Fibroblast of skin of back (primary cell): ENCODE measurements at places on chromosomes 13 and 19.

GRCh38 chr13:74866101-74866500 lies 615.9 kb downstream of the TBC1D4 start:
- DNase-seq: peak; percentile 10

- DNase-seq: no peak
Observed at GRCh38 chr13:20494656-20495055, 31.0 kb downstream of the CRYL1 start.

- DNase-seq: no peak
Observed at GRCh38 chr13:108345016-108345415, 75.5 kb downstream of the TNFSF13B start.

DNA sequence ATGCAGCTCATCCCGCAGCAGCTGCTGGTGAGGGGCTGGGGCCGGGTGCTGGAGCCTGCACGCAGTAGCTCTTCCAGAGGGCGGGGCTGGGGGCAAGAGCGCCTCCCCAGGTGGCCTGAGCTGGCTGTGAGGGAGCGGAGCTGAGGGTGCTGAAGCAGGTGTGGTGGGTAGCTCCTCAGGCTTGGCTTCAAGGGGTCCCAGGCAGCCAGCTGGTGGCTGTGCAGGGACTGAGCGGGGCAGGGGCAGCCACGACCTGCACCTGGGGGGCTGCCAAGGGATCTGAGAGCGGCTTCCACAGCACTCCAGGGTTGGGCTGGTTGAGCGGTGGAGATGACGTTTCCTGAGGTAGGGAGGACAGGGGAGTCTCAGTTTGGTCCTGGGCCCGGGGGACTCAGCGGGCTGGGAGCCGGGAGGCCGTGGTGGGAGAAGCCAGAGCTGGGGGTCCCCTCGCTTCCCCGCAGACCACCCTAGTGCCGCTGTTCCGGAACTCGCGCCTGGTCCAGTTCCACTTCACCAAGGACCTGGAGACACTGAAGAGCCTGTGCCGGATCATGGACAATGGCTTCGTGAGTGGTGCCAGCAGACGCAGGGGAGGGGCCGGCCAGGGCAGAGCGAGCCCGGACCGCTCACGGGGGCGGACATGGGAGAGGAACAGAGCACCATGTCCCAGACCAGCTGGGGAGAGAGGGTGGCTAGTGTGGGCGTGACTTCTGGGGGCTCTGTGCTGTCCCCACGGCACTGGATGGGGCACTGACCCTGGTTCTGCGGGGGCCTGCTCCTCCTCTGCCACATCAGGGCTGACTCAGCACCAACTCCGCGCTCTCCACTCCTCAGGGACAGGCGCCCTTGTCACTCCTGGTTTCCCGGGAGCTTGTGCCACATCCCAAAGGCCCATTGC lies 7.4 kb downstream of the PTOV1 start:
- DNase-seq: no peak

GRCh38 chr19:46927893-46928292 lies 67.1 kb downstream of the ARHGAP35 start:
- no peak for DNase-seq

- DNase-seq: no peak
Observed at GRCh38 chr13:65990684-65991083, 1239.5 kb downstream of the PCDH9 start.

DNA sequence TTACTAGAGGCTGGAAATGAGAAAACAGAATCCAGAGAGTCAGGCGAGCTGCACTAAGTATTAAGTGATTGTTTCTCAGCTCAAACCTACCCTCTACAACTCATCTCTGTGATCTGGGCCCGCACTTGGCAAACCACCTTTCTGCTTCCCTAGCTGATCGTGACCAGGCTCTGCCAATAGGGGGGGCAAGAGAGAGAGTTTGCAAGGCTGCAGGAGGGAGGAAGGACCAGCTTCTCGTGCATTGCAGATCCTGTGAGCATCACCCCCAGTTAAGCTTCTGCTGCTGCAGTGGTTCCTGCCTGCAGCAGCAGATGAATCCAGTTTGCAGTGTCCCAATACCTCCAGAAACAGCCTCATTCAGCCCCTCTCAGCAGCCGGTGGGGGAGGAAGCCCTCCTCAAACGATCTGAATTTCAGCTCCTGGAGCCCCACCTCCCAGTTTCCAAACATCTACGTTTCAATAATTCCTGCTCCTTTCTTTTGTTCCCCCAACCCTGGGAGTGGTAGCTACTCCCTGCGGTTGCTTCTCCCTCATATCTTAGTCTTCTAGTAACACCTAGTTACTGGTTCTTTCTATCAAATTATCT lies 20.0 kb downstream of the XRCC1 start:
- peak; percentile 65 for DNase-seq

DNA sequence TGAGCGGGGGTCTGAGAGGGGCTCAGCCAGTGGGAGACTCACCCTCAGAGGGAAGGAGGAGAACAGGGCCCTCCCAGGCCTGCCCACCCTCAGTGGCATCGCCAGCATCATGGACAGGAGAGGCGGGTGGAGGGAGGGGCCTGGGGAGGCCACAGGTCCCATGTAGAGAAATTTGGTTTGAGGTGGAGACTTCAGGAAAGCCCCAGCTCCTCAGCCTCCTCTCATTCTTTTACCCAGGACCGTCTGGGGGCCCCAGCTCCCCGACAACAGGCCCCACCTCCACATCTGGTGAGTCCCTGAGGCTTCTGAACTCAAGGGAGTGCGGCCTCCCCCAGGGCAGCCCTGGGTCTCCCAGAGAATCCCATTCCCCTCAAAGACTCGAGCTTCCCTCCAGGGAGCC lies 3.1 kb downstream of the LILRB1 start:
- no peak for DNase-seq

DNA sequence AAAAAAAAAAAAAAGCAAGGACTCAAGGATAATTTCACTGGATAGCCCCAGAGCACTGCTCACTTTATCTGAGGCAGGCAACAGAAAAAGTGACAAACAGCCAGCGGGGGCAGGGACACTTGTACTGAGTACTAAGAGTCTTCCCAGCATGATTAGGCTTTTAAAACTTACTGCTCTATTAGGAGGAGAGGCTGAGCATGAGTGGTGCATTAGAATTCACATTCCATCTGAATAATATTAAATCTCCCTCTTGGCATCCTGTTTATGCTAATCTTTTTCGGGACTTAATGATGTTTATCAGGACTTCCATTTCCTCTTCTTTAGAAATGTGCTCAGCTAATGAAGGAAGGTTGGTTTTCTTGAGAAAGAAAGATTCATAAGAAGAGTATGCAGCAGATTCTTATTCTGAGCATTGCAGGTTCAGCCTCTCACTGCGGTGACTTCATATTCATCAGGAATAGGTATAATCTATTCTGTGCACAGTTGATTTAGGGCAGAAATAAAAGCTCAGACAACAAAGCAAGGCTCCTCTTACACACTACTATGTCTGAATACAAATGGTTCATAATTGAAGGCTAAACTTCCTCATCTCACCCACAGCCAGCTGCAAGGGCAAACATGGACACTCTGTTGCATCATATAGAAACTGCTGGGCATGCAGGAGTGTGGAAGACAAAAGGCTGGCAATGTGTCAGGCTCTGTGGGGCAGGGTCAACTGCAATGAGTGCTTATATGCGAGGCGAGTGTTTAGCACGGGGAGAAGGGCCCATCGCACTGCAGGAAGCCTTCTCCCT lies 107.0 kb downstream of the KL start:
- DNase-seq: peak; percentile 27

DNA sequence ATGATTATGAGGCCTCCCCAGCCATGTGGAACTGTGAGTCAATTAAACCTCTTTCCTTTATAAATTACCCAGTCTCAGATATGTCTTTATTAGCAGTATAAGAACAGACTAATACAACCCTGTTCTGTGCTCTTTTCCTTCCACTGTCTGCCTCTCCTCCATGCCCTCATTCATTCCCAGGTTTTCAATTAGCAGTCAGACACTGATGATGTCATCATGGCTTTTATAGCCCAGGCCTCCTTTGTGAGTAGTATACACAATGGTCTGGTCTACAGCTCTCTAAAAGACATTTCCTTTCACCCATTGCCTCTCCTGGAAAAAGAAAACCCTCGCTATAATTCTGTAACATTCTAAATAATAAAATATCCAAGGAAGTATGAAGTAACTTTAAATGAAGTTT lies 25.5 kb downstream of the FGF14 start:
- DNase-seq: no peak

DNA sequence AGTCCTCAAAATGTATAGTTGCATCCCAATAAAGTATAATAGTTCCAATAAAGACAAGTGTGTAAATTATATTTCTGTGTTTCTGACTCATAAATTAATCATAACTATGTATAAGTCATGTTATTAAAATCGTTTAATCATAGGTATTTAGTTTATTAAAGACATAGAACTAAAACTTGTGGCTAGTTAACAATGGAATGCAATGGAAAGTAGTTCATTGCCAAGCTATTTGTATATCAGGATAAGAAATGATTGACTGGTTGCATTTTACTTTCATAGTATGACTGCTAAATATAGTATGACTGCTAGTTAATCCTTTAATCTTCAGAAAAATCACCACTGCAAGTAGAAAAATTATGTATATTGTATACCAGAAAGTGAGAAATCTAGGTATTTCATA lies 16.9 kb downstream of the COG3 start:
- DNase-seq: no peak

GRCh38 chr19:30908262-30908771 lies 440.9 kb downstream of the TSHZ3 start:
- no peak for DNase-seq

GRCh38 chr13:36261011-36261410 lies 36.6 kb downstream of the CCDC169 start:
- no peak for DNase-seq

DNA sequence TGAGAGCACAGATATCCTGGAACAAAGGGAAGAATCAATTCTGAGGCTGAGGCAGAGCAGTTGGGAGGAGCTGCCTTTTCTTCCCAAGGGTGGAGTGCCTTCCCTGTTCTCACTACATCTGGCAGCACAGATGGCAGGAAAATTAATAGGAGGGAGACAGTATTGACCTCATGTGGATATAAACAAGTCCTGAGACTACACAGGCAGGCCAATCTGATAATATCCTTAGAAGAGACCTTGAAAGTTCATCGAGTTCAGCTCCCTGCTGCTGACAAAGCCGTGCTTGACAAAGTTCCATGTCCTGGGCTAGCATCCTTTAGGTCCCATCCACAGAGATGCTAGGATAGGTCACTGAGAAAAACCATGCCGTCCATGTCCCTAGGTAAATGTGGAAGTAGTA lies 1451.5 kb downstream of the EFNB2 start:
- no peak for DNase-seq

GRCh38 chr19:43662487-43662886 lies 7.5 kb downstream of the PLAUR start:
- DNase-seq: peak; percentile 15

DNA sequence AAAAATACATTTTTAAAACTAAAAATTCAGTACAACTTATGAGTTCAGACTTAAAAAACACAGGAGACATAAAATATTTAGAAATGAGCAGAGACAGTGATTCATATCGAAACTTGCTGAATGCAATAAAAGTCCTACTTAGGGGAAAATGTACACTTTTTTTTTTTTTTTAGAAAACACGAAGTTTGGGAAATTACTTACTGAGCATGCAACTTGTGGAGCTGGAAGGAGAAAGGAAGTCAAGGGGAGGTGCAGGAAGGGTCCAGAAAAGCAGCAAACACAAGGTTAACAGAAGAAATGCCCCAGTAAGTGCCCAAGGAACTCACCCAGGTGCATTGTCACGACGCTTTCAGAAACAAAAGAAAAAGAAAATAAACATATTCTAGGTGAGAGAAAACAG lies 18.6 kb upstream of the LAIR1 start:
- DNase-seq: no peak

DNA sequence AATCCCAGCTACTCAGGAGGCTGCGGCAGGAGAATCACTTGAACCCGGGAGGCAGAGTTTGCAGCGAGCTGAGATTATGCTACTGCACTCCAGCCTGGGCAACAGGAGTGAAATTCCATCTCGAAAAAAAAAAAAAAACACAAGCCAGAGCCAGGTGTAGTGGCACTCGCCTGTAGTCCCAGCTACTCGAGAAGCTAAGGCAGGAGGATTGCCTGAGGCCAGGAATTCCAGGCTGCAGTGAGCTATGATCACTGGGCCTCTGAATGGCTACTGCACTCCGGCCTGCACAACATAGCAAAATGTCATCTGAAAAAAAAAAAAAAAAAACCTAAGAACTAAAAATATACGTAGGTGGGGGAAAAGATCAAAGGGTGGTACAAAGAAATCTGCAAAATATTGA lies 19.4 kb downstream of the EPS15L1 start:
- no peak for DNase-seq

GRCh38 chr19:7663706-7664105 lies 5.1 kb upstream of the RETN start:
- DNase-seq: no peak

GRCh38 chr13:100234524-100235136 lies 145.7 kb downstream of the PCCA start:
- no peak for DNase-seq

DNA sequence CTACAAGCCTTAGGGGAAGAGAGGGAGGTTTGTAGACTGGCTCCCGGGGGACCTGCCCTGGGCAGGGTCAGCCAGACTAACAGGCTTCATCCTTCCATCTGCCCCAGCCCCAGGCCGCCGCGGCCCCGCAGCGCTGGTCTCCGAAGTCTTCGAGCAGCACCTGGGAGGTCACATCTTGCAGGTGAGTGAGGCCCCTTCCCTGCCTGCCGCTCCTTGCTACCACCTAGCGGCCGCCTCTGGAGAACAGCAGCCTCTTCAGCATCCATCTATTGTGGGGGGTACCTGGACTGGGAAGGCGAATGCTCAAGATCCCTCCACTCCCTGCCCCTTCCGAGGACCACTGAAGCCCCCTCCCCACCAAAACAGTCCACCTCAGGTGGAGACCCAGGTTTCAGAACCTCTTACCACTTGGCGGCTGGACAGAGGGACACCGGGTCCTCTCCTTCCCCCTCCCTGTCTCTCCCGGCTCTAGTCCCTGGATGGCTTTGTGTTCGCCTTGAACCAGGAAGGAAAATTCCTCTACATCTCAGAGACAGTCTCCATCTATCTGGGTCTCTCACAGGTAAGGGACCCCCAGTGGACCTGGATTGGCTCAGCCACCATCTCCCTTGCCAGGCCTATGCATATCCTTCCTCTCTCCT lies 12.7 kb downstream of the NPAS1 start:
- DNase-seq: no peak

GRCh38 chr13:31174018-31174417 lies 12.3 kb upstream of the HSPH1 start:
- DNase-seq: peak; percentile 45

- no peak for DNase-seq
Observed at GRCh38 chr13:26819046-26819445, 58.5 kb upstream of the GPR12 start.

DNA sequence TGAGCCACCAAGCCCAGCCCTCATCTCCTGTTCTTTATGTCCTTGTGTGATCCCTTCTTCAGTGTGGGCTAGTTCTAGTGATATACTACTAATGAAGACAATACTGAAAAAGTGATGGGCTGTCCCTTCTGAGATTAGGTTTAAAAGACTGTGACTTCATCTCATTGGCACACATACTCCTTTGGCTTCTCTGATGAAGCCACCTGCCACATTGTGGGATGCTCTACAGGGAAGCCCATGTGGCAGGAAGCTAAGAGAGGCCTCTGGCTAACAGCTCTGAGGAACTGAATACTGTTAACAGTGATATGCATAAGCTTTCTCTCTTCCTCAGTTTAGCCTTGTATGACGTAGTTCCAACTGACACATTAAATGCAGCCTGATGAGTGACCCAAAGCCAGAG lies 13.6 kb downstream of the CSNK1A1L start:
- DNase-seq: no peak
